ENCODE measurements at places on chromosomes 2 and 18. TPM values are rescaled to one million over a fixed set of nuclear protein-coding genes. Genes with fewer than 3 reads are reported as not detected.

The CD28 gene
- 167 TPM for total RNA-seq

DNA sequence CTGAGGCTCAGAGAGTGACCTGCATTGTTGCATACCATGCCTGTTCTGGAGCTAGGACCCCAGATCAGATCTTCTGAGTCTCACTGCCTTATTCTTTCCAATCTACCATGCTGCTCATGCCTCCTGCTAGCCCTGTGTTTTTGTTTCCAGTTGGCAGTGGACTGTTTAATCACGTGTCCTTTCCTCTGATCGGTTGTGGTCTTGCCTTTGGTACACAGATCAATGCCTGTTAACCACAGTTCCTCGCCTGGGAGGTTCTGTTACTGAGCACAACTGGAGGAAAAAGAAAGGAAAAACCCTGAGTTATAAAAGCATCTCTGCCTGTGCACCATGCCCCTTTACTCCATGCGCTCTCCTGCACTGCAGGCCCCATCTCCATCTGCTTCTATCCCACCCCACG is 329.1 kb downstream of the SETBP1 start:
- no peak for DNase-seq

The CHST10 gene
- 3.3 TPM for total RNA-seq

DNA sequence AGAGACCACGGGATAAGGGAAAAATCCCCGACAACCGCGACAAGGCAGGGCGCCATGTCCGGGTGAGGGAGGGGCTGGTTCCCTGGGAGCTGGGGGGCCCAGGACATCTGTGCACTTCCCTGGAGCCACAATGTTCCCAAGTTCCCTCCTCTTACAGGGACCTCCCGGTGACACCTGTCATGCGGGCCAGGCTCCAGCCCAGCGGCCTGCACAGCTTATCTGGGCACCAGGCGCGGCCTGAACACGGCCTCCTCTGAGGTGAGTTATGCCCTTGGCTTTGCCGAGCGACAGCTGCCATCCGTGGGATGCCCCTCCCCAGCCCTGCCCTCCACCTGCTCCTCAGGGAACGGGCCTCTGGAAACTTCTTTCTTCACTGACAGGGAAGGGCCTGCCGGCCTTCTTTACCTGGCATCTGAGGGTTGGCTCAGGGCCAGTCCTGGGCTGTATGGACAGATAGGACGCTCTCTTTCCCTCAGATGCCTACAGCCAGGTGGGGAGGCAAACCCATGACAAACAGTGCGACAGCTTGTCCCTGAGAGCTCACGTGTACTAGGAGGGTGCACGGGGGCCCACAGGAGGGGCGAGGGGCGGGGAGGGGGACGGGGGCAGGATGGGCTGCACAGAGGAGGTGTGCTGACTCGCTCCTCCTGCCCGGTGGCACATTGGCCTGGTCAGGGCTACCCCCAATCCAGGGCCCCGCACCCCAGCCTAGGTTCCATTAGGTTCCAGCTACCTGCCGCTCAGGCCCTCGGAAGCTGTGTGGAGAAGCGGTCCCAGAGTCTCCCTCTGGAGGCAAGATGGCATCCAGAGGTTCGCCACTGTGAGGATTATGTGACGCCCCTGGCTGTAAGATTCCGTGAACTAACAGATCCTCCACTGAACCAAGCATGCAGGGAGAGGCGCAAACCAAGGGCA is 34.9 kb upstream of the HPCAL1 start:
- no peak for DNase-seq

DNA sequence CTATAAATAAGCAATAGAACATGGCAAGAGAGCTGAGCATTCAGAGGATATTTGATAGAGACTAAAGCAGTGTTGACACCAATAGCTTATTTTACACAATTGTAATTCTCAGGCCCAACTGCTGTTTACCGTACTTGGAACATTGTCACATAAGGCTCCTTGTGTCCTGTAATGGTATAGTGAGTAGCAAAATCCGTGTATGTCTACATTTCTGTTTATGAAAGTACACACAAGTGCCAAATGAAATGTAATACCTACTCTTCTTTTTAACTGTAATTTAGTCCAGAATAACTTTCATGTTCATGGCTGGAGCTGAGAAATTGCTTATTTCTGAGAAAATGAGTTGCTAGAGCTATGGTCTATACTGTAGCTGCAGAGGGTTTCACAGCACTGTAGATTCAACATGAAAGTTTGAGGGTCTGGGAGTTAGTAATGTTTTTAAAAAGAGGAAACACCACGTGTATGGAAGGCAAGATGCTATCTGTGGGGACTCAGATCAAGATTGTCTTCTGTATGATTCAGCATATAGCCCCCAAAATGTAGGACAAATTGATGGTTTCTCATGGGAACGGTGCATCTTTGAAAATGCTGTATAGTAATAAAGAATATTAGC is 110.2 kb upstream of the NOSTRIN start:
- no peak for DNase-seq

DNA sequence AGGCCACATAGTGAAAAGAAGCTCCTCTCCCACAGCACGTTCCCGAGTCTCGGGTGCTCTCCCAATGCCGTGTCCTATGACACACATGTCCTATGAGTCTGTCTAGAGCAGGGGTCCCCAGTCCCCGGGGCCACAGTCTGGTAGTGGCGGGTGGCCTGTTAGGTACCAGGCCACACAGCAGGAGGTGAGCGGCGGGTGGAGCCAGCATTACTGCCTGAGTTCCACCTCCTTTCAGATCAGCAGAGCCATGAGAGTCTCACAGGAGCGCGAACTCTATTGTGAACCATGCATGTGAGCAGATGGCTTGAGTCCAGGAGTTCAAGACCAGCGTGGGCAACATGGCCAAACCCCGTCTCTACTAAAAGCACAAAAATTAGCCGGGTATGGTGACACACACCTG is 112.6 kb downstream of the ZBTB7C start:
- DNase-seq: no peak

- peak; percentile 28 for DNase-seq
Observed at GRCh38 chr2:73111073-73112025, 1.4 kb downstream of the RAB11FIP5 start.

- no peak for DNase-seq
Observed at GRCh38 chr2:239787538-239788050, 237.5 kb downstream of the NDUFA10 start.

DNA sequence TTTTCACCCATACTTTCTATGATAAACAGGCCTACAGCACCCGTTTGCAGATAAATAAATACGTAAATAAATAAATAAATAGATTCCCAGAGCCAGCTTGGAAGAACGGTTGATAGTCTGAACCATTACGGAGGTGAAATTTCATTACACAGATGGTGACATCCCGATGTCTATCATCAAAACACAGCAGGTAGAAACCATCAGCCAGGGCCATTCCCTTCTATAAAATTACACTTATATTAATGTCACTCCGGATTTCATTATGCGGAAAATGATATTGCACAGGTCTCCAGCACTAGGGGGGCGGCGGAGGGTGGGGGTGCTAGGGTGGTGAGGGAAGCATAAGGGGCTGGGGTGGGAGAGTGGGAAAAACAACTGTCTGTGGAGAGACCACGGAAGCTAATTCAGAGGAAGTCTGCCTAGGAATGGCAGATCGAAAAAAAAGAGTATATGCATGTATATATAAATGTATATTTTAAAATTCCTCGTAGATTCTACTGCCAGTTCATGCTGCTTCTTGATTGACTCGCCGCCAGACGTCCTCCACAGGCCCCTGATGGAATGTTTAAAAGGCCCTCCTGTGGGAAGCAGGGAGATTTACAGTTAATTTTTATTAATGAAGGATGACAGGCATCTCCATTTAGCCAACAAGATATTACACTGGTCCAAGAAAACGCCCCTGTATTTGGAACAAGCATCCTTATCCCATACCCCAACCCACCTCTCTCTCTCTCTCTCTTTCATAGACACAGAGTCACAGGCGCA is 1906.0 kb upstream of the PIK3C3 start:
- DNase-seq: no peak

The L3MBTL4 gene
- 0.05 TPM for total RNA-seq

The LYG2 gene
- not detected for total RNA-seq
